ENCODE measurements at places on chromosomes 11 and 22.
A peak's percentile ranks its signal among the peaks of the same experiment; 100 is the strongest.

DNA sequence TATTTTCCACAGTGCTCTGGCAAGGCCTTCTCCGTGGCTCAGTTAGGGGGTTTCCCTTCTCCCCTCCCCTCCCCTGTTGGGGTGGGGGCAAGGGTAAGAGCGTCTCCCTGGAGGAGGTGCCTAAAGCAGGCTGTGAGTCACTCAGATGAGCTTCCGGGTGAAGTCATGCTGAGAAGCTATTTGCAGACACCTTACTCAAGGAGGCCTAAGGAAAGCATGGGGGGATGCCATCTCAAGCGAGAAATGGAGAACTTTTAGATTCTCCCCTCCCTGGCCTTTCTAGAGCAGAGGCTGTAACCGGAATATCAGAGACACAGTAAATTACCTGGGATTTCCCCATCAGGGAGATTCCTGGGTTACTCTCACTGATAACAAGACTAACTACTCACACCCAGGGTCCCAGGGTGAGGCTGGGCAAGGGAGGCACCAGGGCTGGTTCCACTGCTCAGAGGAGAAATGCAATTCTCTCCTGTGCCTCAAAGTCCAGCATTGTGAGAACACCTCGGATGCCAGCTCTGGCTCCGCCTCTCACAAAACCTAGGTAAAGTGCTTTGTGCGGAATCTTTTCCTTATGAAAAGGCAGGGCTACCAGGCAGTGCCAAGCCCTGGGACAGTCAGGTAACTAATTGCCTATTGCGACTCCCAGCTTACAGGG is 123.6 kb downstream of the ABTB2 start:
- H3K36me3 ChIP-seq = no peaks in the 10 kb centered on the region
- H3K4me1 ChIP-seq = no peaks in the 10 kb centered on the region
- peak overlapping the region; percentile 11 for H3K27ac ChIP-seq
- DNase-seq = no peak
- H3K4me3 ChIP-seq = no peak overlapping the region
- H3K27me3 ChIP-seq = no peaks in the 10 kb centered on the region

DNA sequence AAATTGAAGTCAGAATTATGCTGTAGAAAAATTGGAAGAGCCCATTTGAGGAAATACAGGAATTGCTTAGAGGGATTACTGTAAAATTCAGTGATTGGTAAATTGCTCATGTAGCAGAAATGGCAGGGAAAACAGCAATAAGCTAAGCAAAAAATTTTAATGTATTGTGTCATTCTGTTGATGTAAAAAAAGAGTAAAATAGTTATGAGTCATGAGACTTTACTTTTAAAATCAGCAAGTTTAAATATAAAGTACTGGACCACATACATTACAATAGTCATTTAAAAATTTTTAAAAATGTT is 10.4 kb downstream of the PDHX start:
- no peak overlapping the region for H3K4me3 ChIP-seq
- no peaks in the 10 kb centered on the region for H3K36me3 ChIP-seq
- DNase-seq = no peak
- H3K4me1 ChIP-seq = peaks cover 20% of the 10 kb centered on the region

- H3K27ac ChIP-seq = no peak overlapping the region
- peaks cover 2% of the 10 kb centered on the region for H3K36me3 ChIP-seq
- no peaks in the 10 kb centered on the region for H3K4me1 ChIP-seq
- no peak for DNase-seq
- no peaks in the 10 kb centered on the region for H3K27me3 ChIP-seq
These were observed 66.8 kb downstream of the TCF20 start for GRCh38 chr22:42203609-42204008.

DNA sequence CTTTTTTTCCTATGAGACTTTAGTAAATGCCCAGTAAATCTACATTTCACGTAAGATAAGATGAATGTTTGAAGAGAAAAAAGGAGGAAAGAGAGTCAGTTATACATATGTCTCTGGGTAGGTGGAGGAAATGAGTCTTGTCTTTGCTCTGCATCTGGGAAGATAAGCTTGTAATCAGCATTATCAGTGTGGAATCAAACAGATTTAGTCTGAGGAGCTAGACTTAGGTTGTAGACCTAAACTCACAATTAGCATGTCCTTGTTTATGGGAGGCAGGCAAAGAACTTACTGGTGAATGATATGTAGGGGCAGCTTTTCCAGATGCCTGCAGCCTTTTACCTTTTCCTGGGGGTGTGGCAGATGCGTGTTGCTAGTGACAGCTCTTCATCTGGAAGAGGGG is 962.3 kb downstream of the TBC1D22A start:
- H3K36me3 ChIP-seq = no peaks in the 10 kb centered on the region
- H3K4me1 ChIP-seq = no peaks in the 10 kb centered on the region
- no peak overlapping the region for H3K27ac ChIP-seq
- H3K27me3 ChIP-seq = no peaks in the 10 kb centered on the region
- no peak overlapping the region for H3K4me3 ChIP-seq

GRCh38 chr11:65254724-65255123 is 7.0 kb upstream of the POLA2 start:
- H3K4me1 ChIP-seq = peaks cover 7% of the 10 kb centered on the region
- H3K27ac ChIP-seq = no peak overlapping the region
- H3K27me3 ChIP-seq = no peaks in the 10 kb centered on the region
- DNase-seq = no peak
- no peak overlapping the region for H3K4me3 ChIP-seq

GRCh38 chr11:68295271-68295670 is 17.1 kb upstream of the LRP5 start:
- no peak overlapping the region for H3K27ac ChIP-seq
- H3K36me3 ChIP-seq = no peaks in the 10 kb centered on the region
- no peak overlapping the region for H3K4me3 ChIP-seq
- DNase-seq = no peak

GRCh38 chr22:49925525-49926128 is 7.2 kb downstream of the CRELD2 start:
- no peak overlapping the region for H3K4me3 ChIP-seq
- DNase-seq = no peak
- no peak overlapping the region for H3K27ac ChIP-seq
- peaks cover 6% of the 10 kb centered on the region for H3K4me1 ChIP-seq
- peaks cover 6% of the 10 kb centered on the region for H3K36me3 ChIP-seq

GRCh38 chr11:91041626-91042025 is 818.8 kb upstream of the CHORDC1 start:
- H3K27ac ChIP-seq = no peak overlapping the region
- no peak for DNase-seq
- no peak overlapping the region for H3K4me3 ChIP-seq
- H3K4me1 ChIP-seq = no peaks in the 10 kb centered on the region
- H3K27me3 ChIP-seq = no peaks in the 10 kb centered on the region

- H3K36me3 ChIP-seq = no peaks in the 10 kb centered on the region
- no peak for DNase-seq
- H3K27me3 ChIP-seq = no peaks in the 10 kb centered on the region
- H3K4me3 ChIP-seq = no peak overlapping the region
These were observed 37.0 kb upstream of the TIMP3 start for GRCh38 chr22:32764330-32765131.

DNA sequence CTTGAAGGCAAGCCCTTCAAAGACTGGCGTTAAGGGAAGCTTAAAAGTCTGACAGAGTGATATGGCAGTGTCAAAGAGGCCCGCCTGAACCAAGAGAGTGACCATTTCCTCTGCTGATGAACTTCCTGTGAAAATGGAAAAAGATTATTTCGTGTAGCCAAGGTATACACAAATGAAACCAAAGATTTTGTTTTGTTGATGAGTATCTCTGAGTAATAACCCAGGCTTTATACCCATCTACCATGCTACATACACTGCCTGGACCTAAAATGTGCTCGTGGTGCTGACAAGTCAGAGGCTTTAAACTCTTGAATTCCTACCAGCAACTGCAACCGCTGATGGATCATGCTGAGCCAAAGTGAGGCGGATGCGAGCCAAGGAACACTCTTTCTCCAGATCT is 21.0 kb upstream of the FNBP4 start:
- no peaks in the 10 kb centered on the region for H3K4me1 ChIP-seq
- H3K27me3 ChIP-seq = no peaks in the 10 kb centered on the region
- H3K36me3 ChIP-seq = peaks cover 56% of the 10 kb centered on the region
- no peak overlapping the region for H3K27ac ChIP-seq
- no peak for DNase-seq

DNA sequence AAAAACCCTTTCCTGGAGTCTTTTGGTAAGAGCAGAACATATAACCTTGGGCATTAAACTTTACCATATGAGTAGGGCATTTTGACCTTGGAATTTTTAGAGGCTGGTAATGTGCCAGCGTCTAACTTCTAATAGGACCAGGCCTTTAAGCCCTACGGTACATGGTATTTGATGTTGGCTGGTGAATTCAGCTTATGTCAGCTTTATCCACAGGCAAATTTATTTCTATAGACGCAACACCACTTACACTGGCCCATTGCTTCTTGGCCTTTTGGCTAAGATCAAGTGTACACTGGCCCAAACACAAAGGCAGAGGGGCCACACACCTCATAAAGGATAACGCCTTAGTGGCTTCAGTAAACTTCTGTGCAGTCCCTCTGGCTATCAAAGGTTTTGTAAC is 410.2 kb upstream of the LARGE1 start:
- no peaks in the 10 kb centered on the region for H3K27me3 ChIP-seq
- H3K36me3 ChIP-seq = no peaks in the 10 kb centered on the region
- DNase-seq = no peak
- H3K4me1 ChIP-seq = no peaks in the 10 kb centered on the region
- no peak overlapping the region for H3K4me3 ChIP-seq
